Activated CD8-positive, alpha-beta T cell treated with anti-CD3 and anti-CD28 coated beads, Interleukin-2, amount 10 ng/mL, durations not matched to agents 7 days and 5 days (primary cell): ENCODE measurements at places on chromosomes 2 and 18. TPM values are rescaled to one million over a fixed set of nuclear protein-coding genes. Genes with fewer than 3 reads are reported as not detected.

GRCh38 chr2:178882666-178883440 is 75.6 kb upstream of the TTN start:
- no peak for DNase-seq
- no peaks in the 10 kb centered on the region for H3K36me3 ChIP-seq
- H3K27me3 ChIP-seq = no peaks in the 10 kb centered on the region
- H3K4me1 ChIP-seq = no peaks in the 10 kb centered on the region
- H3K4me3 ChIP-seq = no peak overlapping the region

Gene TRIM54
- 0.26 TPM for total RNA-seq

- no peaks in the 10 kb centered on the region for H3K27me3 ChIP-seq
- DNase-seq = no peak
- peaks cover 34% of the 10 kb centered on the region for H3K4me1 ChIP-seq
- H3K36me3 ChIP-seq = peaks cover 88% of the 10 kb centered on the region
- H3K4me3 ChIP-seq = no peak overlapping the region
Observed at GRCh38 chr2:6845312-6845711, 20.4 kb downstream of the CMPK2 start.

Gene MERTK
- 0.21 TPM for total RNA-seq

Gene ANKRD62
- not detected for total RNA-seq

DNA sequence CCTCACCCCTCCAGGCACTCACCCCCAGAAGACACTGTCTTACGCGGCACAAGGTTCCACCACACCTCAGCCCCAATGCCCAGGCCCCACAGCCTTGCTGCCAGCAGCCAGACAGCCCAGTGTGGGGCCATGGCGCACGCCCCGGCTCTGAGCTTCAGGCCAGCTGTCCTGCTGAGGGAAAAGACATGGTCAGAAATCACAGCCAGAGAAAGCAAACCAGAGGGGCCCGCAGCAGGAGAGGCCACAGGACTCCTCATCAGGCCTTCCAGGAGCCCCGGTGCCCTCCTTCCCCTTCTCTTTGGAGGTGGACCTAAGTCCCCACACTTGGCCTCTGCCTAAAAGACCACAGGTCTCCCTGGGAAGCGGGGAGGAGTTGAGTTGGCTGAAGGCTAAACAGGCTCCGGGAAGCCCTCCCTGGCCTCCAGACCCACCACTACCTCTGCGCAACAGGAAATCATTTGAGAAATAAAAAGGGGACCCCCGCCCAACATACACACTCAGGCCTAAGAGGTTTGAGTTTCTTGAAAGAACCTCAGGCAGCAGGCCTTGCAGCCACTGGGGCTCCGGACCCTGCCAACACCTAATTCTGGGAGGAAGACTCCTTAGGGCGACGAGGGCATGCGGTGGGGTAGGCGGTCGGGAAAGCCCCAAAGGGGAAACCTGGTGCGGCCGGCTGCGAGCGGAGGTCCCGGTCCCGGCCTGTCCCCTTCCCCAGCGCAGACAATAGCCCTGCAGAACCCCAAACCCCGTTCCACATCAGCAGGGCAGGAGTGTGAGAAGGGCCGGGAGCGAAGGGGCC is 1.9 kb downstream of the SEMA4C start:
- peak overlapping the region; percentile 86 for H3K27ac ChIP-seq
- peak overlapping the region; percentile 78 for H3K4me3 ChIP-seq
- H3K36me3 ChIP-seq = peaks cover 19% of the 10 kb centered on the region

Gene RESP18
- total RNA-seq = not detected

GRCh38 chr2:119680457-119681202 is 1.6 kb downstream of the TMEM177 start:
- no peak overlapping the region for H3K4me3 ChIP-seq
- H3K4me1 ChIP-seq = peaks cover 24% of the 10 kb centered on the region
- H3K36me3 ChIP-seq = peaks cover 7% of the 10 kb centered on the region

Gene HPCAL1
- total RNA-seq = 55.8 TPM

Gene POTEC
- not detected for total RNA-seq

DNA sequence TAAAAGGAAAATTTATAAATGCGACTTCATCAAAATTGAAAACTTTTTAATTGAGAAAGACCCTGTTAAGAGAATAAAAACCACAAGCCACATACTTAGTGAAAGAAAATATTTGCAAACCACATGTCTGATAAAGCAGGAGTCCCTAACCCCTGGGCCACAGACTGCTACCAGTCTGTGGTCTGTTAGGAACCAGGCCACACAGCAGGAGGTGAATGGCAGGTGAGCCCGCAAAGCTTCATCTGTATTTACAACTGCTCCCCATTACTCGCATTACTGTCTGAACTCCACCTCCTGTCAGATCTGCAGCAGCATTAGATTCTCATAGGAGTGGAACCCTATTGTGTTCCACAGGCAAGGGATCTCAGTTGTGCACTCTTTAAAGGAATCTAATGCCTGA is 95.5 kb upstream of the CRACDL start:
- no peak overlapping the region for H3K27ac ChIP-seq
- H3K4me1 ChIP-seq = peaks cover 13% of the 10 kb centered on the region
- H3K36me3 ChIP-seq = no peaks in the 10 kb centered on the region

DNA sequence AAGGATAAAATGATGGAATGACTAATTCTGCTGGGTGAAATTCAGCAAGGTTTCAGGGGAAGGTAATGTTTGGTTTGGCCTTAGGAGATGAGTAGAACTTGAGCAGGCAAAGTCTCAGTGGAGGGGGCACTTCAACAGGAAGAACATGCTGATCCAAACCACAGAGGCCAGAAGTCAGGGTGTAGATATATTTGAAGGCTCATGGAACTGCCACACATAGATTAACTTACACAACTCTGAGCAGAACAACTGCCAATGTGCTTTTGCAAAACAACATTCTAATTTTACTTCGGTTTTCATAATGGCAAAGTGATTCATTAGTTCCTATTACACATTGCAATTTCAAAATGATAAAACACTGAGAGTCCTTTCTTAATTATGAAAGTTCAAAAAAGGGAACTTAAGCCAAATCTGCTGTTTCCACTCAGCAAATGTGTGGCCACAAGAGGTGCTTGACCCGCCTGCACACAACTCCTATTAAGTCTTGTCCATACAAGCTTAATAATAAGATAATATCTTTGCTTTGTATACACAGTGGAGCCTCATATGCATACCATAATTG is 284.8 kb downstream of the MREG start:
- no peak overlapping the region for H3K27ac ChIP-seq
- no peaks in the 10 kb centered on the region for H3K27me3 ChIP-seq
- DNase-seq = peak; percentile 8
- no peaks in the 10 kb centered on the region for H3K4me1 ChIP-seq
- H3K36me3 ChIP-seq = no peaks in the 10 kb centered on the region

DNA sequence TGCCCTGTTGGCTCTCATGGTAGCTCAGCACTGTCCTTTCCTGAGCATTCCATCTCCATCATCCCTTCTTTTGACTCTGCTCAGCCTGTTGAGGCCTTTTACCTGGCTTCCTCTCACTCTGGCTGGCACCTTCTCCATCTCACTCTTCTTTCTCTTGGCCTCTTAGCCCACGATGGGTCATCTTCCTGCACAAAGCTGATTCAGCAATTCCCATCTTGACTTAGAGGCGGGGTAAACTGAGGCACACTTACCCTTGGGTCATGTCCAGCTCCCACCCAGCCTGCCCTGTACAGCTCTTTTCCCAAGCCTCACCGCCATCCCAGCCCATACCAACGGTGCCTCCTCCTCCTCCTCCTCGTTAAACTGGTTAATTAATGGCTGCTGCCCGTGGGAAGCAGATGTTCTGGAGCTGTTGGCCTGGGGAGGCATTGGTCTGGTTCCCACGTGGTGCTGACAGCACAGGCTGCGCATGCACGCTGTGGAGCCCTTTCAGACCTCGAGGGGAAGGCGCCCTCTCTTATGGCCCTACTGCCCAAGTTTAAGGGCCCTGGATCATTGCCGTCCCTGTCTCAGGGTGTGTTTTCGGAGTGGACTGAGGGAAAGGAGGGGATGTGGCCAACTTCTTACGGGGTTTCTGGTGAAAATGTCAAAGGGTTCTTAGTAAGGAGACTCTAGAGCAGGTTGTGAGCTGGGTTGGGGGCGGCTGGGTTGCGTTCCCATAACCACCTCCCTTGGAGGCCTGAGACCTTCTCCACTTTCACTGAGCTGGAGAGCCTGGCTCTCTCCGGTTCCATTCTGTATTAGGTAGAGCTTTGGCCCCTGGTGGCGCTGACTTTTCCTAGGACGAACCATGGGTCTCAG is 10.9 kb downstream of the WNT10A start:
- no peak for DNase-seq
- H3K27me3 ChIP-seq = peaks cover 58% of the 10 kb centered on the region
- H3K36me3 ChIP-seq = no peaks in the 10 kb centered on the region
- H3K4me3 ChIP-seq = no peak overlapping the region
- peaks cover 44% of the 10 kb centered on the region for H3K4me1 ChIP-seq

Gene TNFRSF11A
- 4.0 TPM for total RNA-seq

GRCh38 chr2:59462422-59463197 is 1090.8 kb downstream of the BCL11A start:
- no peaks in the 10 kb centered on the region for H3K36me3 ChIP-seq
- no peaks in the 10 kb centered on the region for H3K27me3 ChIP-seq
- H3K4me3 ChIP-seq = no peak overlapping the region
- no peak for DNase-seq
- H3K27ac ChIP-seq = no peak overlapping the region
- H3K4me1 ChIP-seq = no peaks in the 10 kb centered on the region

- peaks cover 69% of the 10 kb centered on the region for H3K36me3 ChIP-seq
- H3K27me3 ChIP-seq = no peaks in the 10 kb centered on the region
- H3K4me3 ChIP-seq = peak overlapping the region; percentile 87
- no peak for DNase-seq
- peak overlapping the region; percentile 93 for H3K27ac ChIP-seq
Observed at GRCh38 chr2:10123281-10123680, 742 bp downstream of the RRM2 start.

Gene CPO
- not detected for total RNA-seq

Gene FBXO41
- total RNA-seq = 32.3 TPM

Gene CD8B2
- total RNA-seq = 3.6 TPM

- H3K36me3 ChIP-seq = peaks cover 71% of the 10 kb centered on the region
- no peaks in the 10 kb centered on the region for H3K27me3 ChIP-seq
- peak overlapping the region; percentile 17 for H3K27ac ChIP-seq
- no peak for DNase-seq
Observed at GRCh38 chr18:63141778-63142176, 177.8 kb downstream of the BCL2 start.
